Stimulated activated CD4-positive, alpha-beta T cell treated with anti-CD3 and anti-CD28 coated beads, Interleukin-2, amount 100 ng/mL, for 48 hours (primary cell): ENCODE measurements at places on chromosomes 16 and 17.

DNA sequence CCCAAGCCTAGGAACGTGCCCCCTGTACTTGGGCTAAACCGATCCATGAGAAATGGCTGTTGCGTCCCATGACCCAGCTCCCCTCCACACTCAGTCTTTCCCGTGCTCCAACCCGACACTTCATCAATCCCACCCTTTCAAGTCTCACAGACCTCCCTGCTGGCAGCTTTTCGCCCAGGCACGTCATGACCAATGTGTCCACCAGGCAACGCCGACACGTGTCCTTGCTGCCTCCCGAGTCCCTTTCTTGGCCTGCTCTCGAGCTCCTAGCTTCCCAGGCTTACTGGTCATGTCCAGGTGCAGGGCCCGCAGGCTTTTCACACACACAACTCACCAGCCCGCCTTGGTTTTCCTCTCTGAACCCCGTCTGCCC, 12.2 kb downstream of the MNT start:
- DNase-seq: no peak

DNA sequence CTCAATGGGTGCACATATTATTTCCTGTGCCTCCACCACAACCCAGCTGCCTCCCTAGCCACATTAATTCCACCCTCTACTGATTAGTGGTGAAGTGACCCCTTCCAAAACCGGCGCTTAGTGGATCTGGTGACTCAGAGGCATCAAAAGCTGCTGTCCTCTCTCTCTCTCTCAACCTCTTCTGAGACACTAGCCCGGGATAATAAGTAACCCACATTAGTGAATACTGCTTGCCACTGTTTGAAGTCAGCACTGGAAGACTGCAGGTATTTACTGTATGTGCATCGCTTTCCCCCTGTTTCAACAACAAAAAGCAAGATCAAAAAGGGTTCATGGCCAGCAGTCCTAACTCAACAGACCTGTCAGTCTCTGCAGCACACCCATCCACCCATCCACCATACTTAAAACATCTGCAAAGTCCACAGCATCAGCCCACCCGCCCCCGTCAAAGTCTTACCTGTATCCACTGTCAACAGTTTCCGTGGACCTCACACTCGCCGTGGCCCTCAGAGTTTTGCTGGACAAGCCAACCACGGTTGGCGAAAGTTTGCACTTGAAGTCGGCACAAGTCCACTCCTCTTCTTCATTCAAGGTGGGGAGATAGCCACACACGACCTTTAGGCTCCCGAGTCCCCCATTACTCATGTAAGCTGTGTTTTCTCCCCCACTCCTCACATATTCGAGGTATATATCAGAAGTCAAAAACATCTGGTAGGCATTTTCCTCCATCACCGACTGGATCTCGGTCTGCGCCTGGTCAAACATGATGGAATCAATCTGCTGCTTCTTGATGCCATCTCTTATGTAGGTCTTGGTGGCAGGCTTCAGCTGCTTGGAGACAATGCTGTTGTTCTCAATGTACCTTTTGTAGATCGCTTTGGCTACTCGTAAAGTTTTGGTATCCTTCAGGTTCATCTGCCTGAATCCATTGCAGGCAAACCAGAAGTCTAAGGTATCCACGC, 3.8 kb downstream of the AXIN2 start:
- no peak for DNase-seq

DNA sequence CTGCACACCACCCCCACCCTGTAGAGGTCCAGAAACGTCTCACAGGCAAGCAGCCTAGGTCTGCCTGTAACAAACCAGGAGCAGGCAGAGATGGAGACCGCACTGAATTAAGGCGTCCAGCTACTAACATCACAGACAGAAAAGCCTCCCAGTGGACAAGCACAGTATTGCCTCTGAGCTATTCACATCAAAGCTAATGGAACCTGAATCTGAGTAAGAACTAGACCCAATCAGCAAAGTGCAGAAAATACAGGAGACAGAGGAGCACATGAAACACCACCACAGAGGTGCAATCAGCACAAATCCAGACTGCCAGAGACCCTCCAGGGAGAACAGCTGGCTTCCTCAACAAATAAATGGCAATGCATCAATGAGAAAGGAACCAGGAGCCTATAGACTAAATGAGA, 22.2 kb upstream of the PEMT start:
- DNase-seq: peak; percentile 41

- DNase-seq: no peak
These were observed 7.6 kb downstream of the EPN2 start for GRCh38 chr17:19244781-19245180.

DNA sequence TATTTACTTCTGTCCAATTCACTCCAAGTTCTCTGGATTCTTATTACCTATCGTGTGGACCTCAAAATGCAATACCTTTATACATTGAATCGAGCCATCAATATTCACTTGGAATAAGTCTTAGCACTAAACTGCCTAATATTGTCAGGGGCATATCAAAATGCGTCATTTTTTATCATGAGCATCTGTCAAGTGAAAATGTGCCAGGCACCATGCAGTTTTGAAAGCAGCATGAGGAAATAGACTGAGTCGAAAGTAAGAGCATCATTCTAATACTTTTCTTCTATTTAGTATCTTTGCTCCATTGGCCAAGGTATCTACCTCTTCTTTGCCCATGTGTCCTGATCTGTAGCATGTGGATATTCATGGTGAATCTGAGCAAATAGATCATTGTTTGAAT, 1193.4 kb downstream of the CDH11 start:
- no peak for DNase-seq

DNA sequence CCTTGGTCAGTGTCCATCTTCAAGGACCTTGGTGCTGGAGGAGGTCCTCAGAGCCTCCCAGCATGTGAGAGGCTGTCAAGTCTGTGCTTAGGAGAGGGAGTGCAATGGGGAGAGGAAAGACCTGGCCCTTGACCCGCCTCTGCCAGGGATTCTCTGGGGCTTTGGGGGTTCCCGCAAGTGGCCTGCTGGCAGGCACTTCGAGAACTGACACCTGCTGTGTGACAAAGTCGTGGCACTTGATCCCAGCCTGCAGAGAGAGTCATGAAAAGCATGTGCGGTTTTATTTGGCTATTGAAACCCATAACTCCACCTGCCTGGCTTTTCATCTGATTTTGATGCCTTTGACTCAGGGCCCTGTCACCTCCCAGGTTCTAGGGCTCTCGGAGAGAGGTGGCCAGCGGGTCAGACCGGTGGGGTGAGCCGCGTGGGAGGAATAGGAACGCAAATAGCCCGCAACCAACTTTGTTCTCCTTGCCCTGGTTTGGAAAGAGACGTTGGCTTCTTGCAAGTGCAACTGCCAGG, 42.8 kb upstream of the GSE1 start:
- DNase-seq: no peak

GRCh38 chr16:12337871-12338655, 361.5 kb downstream of the SNX29 start:
- no peak for DNase-seq

DNA sequence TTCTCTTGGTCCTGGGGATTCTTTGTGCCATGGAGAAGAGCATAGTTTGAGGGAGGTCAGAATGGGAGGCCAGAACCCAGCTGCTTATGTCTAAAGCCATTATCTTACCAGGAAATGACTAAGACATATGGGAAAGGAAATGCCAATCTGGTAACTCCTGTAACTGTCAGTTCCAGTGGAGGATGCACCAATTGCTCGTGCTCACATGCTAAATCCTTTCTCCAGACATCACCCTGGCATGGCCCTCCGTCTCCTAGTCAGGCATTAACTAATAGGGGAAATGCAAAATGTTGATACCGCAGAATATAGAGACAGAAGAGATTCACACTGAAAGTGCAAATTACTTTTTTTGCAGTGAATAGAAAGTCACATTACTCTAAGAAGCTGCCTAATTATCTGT, 255.6 kb upstream of the HSBP1 start:
- DNase-seq: no peak

GRCh38 chr16:57809276-57810196, 7.2 kb upstream of the KIFC3 start:
- no peak for DNase-seq
